Renal cortical epithelial cell (primary cell): ENCODE measurements at places on chromosomes 4 and X.

DNA sequence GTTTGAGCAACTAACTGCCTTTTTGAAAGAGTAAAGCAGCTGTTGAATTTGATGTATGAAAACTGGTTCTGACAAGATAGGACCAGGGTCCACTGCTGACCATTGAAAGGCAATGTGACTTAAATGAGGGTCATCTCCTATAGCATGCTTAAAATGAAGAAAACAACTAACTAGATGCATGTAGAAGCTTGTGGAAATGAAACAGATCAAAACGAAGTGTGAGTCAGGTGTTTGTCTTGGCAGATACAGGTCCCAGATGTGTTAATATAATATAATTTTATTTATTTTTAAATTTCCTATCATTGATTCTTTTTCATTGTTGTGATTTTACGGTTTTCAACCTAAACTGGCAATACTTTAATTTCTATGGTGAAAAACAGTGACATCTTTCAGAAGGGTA lies 83.6 kb downstream of the ATOH1 start:
- DNase-seq: no peak

GRCh38 chr4:164488114-164488513 lies 265.8 kb upstream of the SMIM31 start:
- no peak for DNase-seq

- peak; percentile 47 for DNase-seq
Measured at GRCh38 chr4:39855909-39856512, 121.7 kb downstream of the PDS5A start.

- no peak for DNase-seq
Measured at GRCh38 chrX:15043538-15043937, 170.3 kb downstream of the MOSPD2 start.

DNA sequence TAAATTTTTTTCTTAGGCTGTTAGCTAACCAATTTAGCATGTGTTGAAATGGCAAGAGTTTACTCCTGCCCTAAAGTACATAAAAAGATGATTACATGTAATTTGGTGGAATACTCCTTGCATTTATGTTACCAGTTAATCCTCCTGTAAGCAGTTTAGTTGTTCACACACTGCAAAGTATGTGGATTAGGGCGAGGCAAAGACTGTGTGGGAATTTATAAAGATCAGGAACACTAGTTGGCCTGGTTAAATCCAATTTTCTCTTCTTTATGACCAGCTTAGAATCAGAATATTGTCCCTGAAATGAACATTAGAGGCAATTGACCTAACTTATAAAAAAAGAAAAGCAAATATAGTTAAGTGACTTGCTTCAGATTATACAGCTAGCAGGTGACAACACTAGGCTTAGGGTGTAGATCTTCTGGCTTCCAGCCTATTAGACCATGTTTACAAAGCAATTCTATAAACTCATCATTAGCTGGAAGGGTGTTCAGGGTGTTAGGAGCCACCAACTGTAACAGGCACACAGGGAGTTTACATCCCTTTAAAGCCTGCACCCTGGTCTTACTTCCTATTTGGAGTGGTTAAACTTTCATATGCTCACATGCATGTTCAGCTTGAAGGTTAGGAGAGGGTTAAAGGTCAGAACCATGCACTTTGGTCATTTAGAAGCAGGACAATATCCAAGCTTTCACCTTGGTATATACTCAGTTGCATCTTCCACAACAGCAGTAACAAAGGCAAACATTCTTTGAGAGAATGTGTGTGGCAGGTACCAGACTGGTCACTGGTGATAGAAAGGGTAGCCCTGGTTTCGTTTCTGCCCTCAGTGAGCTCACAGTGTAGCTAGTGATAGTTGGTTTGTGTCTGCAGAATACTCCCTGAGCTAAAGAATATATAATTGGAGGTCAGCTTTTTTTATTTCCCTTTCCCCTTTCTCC lies 72.6 kb downstream of the GC start:
- no peak for DNase-seq

DNA sequence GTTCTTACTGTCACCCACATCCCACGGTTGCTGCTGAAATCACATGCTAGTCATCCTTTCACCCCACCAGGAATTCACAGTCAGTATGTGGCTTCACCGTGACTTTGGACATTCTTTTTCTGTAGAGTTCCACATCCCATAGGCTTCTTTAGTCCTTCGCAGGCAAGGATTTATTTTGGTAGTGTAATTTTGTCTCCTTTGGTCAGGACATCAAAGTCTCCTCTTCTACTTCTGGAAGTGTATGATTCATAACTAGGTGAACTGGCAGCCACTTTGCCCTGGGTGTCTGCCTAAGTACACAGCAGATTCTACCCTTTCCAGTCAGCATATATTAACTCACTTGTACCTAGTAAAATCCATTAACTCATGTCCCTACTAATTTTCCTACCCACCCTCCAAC lies 38.3 kb upstream of the MMAA start:
- DNase-seq: peak; percentile 12

GRCh38 chr4:121199742-121200561 lies 35.8 kb upstream of the TNIP3 start:
- DNase-seq: no peak

- peak; percentile 58 for DNase-seq
Measured at GRCh38 chrX:39629001-39629400, 468.8 kb downstream of the BCOR start.

DNA sequence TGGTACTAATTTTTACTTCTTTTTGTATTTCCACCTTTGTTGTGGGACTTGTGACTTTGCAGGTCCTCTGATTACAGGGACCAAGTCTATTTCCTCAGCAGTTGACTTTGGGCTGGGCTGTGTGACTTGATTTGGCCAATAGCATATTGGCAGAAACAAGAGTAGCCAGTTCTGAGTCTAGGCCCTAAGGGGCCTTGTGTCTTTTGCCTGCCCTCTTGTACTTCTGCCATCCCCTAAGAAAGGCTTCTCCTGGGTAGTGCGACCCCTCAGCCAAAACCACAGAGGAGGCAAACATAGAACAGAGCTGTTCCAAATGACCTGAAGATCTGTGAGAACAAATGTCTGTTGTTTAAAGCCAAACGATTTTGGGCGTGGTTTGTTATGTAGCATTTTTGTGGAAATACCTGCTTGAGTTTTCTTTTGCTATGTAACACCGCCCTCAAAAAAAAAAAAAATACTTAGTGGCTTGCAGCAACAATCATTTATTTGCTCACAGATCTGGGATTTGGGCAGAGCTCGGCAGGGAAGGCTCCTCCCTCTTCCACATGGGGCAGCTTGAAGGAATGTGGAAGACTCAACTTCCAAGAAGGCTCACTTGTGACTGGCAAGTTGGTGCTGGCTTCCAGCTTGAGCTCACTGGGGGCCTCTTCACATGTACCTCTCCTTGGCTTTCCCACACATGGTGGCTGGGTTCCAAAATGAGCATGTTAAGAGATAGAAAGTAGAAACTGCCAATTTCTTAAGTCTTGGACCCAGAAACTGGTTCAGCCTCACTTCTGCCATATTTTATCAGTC lies 423.0 kb upstream of the CNKSR2 start:
- DNase-seq: no peak

DNA sequence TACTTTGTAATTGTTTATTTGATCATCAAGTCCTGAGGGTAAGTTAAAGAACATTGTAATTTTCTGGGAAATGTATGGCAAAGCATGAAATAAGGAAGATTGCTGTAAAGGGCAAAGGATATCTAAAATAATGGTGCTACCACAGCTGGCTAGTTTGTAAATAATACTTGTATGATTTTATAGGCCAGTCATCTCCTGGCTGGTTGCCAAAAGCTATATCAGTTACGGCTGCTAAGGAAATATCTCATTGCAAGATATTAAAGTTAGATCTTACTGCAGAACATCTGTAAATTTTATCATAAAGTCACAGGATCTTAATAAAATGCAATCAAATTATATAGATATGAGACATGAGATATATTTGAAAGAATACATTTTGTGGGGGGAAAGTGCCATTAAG lies 150.8 kb upstream of the CXCL13 start:
- DNase-seq: no peak

DNA sequence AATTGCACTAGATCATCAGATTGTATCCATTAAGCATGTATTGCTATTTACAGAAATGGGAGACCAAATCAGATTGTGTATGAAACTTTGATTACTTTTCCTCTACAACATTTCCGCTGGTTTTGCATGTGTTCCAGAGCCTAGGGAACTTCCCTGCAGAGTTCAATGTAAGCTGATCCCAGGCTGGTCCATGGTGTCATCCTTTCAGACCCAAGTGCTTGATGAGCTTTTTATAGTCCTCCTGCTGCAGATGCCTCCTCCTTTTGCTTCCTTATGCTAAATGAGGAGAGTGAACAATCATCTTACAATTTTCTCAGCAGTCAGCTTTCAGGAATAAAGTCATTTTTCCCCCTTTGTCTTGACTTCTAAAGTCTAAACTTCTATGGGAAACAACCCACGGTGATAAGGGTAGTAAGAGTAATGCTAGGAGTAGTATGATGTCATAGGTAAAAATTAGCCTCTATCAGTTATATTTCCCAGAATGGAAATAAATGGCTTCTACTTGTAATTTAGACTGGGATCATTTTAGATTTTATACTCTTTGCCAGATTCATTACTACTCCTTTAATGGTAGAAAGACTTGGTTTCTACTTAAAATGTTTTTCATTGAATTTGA lies 55.1 kb upstream of the SLC4A4 start:
- no peak for DNase-seq

- DNase-seq: no peak
Measured at GRCh38 chr4:139676913-139677585, 11.4 kb downstream of the MGST2 start.

- no peak for DNase-seq
Measured at GRCh38 chr4:161907590-161907955, 256.2 kb downstream of the FSTL5 start.

DNA sequence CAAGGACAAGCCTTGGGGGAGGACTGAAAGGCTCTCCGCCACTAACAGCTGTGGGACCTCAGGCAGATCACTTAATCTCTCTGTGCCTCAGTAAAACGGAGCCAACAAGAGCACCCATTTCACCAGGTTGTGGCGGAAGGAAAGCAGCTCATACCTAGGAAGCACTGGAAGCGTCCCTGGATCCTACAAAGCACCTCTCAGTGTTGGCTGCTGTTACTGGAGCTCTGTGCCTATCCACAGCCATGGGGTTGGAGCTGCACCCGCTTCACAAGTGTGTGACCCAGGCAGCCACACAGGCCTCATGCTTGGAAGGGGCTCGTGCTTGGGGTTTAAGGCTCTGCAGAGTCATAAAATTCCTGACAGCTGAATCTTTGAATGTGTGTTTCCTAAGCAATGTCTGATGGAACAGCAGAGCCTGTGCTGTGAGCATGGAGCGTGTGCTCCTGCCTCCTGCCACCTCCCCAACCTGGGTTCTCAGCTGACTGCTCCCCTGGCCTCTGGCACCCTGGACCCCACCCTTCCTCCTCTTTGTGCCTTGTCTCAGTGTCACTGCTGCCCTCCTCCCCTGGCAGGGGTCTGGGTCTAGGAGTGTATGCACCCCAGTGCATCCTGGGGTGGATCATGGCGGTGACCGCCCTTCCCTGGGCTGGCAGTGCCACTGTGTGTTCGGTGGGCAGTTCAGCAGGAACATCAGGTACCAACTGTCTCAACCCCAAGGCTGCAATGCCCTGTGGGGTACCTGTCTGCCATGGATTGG lies 14.4 kb upstream of the MAN2B2 start:
- DNase-seq: peak; percentile 6

GRCh38 chr4:22190855-22191254 lies 242.3 kb upstream of the KCNIP4 start:
- peak; percentile 96 for DNase-seq

GRCh38 chr4:127624173-127624572 lies 8.6 kb upstream of the INTU start:
- DNase-seq: no peak

DNA sequence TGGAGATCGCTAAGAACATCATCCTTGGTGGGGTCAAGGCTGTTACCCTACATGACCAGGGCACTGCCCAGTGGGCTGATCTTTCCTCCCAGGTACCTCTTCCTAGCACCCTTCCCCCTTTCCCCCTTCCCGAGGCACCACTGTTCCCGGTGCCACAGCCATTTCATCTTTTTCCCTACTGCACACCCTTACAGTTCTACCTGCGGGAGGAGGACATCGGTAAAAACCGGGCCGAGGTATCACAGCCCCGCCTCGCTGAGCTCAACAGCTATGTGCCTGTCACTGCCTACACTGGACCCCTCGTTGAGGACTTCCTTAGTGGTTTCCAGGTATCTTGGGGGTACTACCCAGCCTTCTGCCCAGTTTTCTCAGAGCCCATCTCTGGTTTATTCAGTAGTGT lies 5.7 kb downstream of the UBA1 start:
- no peak for DNase-seq
